Central memory CD4-positive, alpha-beta T cell (primary cell): ENCODE measurements at places on chromosomes 7 and 10.

DNA sequence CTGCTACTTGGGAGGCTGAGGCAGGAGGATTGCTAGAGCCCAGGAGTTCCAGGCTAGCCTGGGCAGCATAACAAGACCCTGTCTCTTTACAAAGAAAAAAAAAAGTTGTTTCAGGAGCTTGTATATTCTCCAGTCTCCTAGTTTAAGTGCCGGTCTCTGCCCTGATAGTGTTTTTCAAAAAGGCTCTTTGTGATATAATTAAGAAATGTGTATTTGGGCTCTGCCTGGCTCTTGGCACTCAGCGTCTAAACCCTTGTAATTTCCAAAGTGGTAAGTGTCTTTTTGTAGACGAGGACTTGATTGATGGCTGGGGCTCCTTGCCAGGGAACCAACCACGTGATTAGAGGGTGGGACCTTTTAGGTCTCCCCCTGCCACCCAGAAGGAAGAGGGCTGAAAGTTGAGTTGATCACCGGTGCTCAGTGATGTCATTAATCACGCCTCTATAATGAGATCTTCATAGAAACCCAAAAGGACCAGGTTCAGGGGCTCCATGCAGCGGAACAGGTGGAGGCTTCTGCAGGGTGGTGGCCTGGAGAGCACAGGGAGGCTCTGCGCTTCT, 4.4 kb downstream of the EIF3B start:
- DNase-seq: no peak

DNA sequence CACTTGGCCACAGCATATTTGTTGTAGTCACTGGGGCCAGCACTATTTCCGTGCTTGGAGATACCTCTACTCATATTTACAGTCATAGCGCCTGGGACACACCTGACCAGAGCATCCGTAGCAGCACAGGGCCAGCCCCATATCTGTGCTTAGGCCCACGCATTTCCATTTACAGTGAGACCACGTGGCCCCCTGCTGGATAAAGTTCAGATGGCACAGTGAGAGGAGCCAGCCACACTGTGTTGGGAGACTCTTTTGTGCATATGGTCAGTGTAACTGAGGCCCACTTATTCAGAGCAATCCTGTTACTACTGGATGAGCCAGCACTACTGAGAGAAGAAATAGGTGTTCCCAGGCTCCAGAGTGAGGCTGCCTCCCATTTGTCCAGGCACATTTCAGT, 455.3 kb downstream of the REEP3 start:
- no peak for DNase-seq

GRCh38 chr10:116105264-116105663, 167.7 kb downstream of the GFRA1 start:
- no peak for DNase-seq

DNA sequence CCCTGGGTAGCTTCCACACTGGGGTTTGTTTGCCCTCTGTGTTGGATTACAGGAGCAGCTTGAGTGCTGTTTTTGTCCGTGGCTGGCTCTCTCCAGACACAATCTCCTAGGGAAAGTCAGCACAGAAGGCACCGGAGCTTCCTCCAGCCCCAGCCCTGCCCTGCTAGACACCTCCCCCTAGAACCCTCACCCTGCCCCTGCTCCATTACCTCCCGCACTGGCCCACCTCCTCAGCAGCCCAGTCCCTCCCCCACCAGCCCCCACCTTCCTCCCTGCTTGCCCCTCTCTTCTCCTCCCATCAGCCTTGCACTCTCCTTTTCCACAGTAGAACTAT, 130.5 kb downstream of the ADCY1 start:
- no peak for DNase-seq

DNA sequence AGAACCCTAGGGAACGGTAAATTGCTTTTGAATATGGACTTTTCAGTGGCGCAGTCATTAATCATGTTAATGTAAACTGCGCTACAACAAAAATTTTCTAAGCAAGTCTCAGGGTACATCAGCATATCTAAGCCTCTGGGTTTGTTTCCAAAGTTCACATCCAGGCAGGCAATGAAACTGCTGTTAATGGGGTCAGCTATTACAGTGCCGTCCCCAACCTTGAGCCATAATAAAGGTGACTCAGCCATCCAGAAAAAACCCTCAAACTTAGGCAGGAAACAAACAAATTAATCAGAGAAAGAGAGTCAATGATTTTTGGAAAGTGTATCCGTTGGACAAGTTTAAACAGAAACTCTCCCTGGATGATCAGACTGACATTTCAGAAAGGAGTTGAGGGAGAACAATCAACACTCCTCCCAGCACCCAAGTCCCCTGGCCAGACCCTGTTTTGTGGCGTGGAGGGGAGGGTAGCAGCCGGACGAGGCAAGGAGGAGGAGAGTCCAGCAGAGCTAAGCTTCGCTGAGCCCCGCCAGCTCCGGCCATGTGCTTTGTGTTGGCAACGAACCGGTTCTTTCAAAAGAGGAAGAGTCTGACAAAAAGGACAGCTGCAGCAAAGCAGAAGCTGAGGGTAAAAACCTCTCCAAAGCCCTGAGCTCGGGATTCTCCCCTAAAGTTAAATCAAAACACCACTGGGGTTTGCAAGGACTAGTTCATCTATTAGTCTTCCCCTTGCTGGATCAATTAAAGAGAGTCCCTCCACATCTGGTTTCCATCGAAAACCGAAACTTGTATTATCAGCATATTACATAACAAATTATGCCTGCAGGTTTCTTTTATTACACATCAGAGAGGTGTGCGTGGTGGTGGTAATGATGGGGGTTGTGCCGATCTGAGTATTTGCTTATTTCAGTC, 3.6 kb downstream of the FAM53B start:
- DNase-seq: no peak

DNA sequence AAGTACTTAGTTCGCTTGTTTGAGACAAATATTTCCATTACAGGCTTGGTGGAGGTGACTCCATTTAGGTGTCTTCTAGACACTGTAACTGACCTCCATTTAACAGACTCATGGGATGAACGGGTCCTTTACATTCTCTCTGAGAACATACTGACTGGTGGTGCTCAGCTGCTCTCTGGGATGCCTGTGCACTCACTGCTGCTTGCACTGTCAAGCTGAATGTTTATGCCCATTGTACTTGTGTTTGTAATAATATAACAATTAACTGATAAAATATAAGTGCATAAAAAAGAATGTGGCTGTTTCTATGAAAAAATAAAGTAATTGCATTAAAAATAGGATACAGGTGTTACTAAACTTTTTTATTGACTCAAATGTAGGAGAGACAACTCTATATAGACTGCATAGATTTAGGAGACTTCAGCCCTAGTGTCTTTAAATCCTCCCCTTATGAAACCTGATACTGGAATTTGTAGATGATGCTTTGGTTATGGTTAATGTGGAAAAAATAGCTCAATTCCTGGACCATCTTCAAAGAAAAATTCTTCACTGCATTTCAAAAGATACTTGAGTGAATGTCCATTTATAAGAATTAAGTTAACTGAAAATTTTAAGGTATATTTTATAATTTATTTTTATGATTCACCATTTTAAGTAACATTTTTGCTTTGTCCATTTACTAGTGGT, 85.4 kb downstream of the CDK14 start:
- DNase-seq: no peak

DNA sequence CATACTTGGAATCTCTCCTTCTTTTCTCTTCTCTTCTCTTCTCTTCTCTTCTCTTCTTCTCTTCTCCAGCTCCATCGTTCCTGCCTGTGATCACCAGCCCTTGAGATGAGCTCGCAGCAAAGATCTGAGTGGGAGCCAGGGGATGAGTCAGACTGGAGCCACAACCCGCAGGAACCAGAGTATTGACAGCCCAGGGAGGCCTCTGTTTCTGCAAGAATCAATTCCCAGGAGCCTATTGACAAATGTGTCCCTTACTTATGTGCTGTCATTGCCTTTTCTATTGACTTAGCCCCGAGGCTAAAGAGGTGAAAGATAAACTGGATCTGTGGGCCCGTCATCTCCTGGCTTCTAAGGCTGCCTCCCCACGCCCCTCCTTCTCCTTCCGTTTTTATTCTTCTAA, 13.1 kb upstream of the HABP2 start:
- no peak for DNase-seq

DNA sequence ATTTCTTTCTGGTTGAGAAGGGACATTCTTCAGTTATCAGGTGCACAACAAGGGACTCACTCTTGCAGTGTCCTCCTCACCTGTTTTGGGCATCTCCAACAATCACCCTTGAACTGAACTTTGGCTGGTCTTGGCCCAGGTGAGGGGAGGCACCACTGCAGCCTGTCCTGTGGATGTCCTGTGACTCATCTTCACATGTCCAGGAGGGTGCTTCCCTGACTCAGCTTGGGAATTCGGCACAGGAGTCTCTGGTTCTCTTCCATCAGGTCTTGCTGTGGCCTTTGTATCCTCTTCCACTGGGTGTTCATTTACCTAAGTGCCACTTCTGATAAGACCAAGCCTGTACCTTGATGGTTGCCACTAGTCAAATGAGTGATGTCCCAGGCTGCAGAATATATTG, 196.7 kb upstream of the MKI67 start:
- DNase-seq: no peak

GRCh38 chr7:23298141-23298881, 828 bp upstream of the MALSU1 start:
- DNase-seq: no peak

DNA sequence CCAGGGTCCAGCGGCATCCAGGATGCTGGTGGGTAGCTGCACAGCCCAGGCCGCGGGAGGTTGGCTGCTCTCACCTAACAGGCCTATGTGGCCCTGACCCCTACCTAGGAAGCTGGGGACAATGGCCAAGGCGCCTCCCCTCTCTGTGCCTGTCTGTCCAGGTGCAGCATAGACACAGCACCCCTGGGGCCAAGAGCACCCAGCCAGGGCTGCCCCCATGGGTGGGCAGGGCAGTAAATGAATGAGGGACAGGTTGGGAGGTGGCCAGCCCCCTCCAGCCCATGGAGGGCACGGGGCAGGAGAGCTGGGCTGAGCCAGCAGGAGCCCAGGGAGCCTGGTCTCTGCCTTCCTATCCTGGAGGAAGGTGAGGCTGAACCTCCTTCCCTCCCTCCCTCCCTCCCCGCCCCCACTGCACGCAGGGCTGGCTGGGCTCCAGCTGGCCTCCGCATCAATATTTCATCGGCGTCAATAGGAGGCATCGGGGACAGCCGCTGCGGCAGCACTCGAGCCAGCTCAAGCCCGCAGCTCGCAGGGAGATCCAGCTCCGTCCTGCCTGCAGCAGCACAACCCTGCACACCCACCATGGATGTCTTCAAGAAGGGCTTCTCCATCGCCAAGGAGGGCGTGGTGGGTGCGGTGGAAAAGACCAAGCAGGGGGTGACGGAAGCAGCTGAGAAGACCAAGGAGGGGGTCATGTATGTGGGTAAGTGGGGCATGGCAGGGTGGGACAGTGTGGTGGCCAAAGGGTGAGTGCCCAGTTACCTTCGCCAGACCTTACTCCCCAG, at the start of gene SNCG:
TSS of gene SNCG (plus strand) at position 484 of the 785 bp plus-strand sequence. CDS start at position 583, 99 bp downstream.
- no peak for DNase-seq

DNA sequence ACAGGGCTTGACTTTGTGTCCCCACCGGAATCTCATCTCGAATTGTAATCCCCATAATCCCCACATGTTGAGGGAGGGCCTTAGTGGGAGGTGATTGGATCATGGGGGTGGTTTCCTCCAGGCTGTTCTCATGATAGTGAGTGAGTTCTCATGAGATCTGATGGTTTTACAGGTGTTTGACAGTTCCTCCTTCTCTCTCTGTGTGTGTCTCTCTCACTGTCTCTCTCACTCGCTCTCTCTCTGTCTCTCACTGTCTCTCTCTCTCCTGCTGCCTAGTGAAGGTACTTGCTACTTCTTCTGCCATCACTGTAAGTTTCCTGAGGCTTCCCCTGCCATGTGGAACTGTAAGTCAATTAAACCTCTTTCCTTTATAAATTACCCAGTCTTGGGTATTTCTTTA, 289.8 kb upstream of the HABP2 start:
- DNase-seq: no peak
